ENCODE measurements at places on chromosomes 12 and 14. TPM values are rescaled to one million over a fixed set of nuclear protein-coding genes. Genes with fewer than 3 reads are reported as not detected.

GRCh38 chr12:39923364-39923763 lies 182.5 kb downstream of the SLC2A13 start:
- no peak overlapping the region for H3K27ac ChIP-seq
- no peak for DNase-seq
- peaks cover 5% of the 10 kb centered on the region for H3K4me1 ChIP-seq
- no peaks in the 10 kb centered on the region for H3K36me3 ChIP-seq
- H3K27me3 ChIP-seq, result no peaks in the 10 kb centered on the region
- H3K4me3 ChIP-seq, result no peak overlapping the region

GRCh38 chr12:118582863-118583262 lies 206.5 kb downstream of the SUDS3 start:
- H3K36me3 ChIP-seq, result no peaks in the 10 kb centered on the region
- H3K4me1 ChIP-seq, result no peaks in the 10 kb centered on the region
- no peak overlapping the region for H3K27ac ChIP-seq

DNA sequence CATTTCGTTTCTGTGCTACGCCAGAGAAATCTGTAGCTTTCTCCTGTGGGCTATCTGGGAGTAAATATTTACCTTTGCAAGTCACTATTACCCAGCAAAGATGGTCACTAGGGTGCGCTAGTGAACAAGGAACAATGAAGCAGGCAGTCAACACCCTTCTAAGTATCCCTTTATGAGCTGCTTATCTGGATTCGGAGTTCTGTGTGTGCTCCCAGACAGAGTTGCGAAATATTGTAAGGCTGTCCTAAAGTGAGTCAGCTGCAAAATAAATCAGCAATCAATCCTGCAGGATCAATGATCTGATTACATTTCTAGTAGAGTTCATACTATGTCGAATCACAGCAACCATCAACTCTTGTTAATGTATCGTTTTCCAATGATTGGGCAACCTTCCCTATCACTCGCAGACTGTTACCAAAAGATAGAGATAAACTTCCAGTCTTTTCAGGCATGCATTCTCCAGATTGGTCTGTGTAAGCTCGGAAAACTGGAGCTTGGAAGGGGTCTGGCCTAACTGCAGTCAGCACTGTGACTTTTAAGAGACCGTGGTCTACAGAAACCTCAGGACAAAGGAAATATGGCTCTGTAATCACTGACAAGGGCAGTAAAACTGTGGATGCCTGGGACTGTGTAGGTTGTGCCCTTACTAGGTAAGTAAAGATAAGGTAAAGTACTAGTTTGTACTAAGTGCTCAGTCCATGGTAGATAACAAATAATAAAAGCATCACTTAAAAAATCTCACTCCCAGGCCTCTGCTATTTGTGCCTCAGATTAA lies 133.5 kb downstream of the KCNK10 start:
- DNase-seq, result peak; percentile 46
- H3K36me3 ChIP-seq, result no peaks in the 10 kb centered on the region
- no peak overlapping the region for H3K4me3 ChIP-seq
- H3K27me3 ChIP-seq, result no peaks in the 10 kb centered on the region

- no peak overlapping the region for H3K27ac ChIP-seq
- H3K27me3 ChIP-seq, result no peaks in the 10 kb centered on the region
- H3K4me3 ChIP-seq, result no peak overlapping the region
- no peaks in the 10 kb centered on the region for H3K36me3 ChIP-seq
These were observed 109.3 kb upstream of the MYF6 start for GRCh38 chr12:80598004-80598606.

DNA sequence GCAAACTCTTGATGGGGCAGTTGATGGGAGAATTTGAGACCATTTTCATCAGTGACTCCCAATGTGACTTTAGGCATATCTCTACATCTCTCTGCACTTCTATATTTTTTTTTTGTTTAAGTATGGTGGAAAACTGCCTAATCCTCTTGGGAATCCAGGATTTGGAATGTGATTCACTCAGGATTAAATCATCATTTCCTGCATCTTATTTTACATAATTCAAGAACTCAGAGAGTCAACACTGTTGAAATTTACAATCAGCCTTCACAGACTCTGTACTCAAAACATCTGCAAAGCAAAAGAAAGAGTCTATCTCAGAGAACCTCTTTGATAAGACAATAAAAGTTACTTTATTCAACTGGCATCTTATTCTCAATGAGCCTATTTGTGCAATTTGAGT lies 260.7 kb upstream of the NOS1 start:
- no peaks in the 10 kb centered on the region for H3K4me1 ChIP-seq
- H3K36me3 ChIP-seq, result no peaks in the 10 kb centered on the region
- DNase-seq, result no peak

DNA sequence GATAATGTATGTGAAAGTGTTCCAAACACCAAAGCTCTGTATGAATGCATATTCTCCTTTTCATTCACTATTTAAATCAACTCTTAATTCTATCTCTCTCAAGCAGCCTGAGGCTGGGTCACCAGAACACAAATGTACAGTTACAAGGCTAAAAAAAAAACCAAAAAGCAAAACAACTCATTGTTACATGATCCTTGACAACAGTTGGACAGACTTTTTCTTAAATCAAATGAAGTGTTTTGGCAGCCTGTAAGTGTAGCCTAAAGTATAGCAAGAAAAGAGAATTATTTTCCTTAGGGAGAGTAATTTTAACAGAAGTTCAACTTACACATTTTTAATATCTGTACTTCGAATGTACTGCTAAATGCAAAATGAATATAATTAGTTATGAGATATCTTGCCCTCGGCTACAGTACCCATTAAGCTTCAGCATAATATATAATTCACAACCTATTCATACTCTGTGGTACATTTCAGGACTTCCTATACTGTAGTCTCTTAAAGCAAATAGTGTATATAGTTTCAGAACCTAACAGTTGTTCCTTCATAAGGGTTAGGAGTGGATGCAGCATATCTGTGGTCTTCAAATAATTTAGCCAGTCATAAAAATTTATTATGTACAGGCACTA lies 214.0 kb upstream of the BTG1 start:
- no peak overlapping the region for H3K27ac ChIP-seq
- no peaks in the 10 kb centered on the region for H3K36me3 ChIP-seq
- no peak overlapping the region for H3K4me3 ChIP-seq
- H3K27me3 ChIP-seq, result no peaks in the 10 kb centered on the region
- H3K4me1 ChIP-seq, result no peaks in the 10 kb centered on the region

GRCh38 chr14:53550776-53551175 lies 397.7 kb upstream of the DDHD1 start:
- H3K27ac ChIP-seq, result no peak overlapping the region
- H3K4me3 ChIP-seq, result no peak overlapping the region
- no peaks in the 10 kb centered on the region for H3K27me3 ChIP-seq
- no peaks in the 10 kb centered on the region for H3K36me3 ChIP-seq
- no peak for DNase-seq
- no peaks in the 10 kb centered on the region for H3K4me1 ChIP-seq

DNA sequence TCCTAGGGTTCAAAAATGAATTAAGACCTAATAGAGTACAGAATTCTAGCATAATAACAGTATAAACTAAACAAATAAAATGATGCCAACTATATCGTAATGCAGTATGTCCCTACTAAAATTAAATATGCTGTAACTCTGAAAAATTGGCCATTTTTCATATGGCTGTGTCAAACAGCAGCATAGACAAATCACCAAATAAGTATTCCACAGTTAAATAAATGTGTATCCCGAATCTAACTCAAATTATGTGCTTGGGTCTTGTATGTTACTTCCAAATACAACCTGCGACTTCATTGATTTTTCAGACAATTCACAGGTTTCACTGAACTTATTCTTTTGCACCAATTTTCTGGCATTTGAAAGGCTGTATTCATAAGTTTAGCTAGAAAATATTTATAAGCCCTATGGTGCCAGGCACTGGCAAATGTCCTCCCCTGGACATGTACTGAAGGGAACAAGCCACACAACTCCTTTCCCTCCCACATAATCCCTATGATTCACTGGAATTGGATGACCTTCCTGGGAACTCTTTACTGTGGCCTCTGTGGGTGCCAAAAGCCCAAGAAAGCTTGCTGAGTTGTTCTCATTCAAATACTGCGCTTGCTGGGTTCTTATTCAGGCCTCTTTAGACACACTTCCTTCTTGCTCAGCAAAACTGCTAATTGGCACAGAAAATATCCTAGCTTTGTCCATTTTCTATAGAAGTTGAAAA lies 108.8 kb downstream of the KITLG start:
- no peaks in the 10 kb centered on the region for H3K4me1 ChIP-seq
- no peak for DNase-seq
- no peak overlapping the region for H3K4me3 ChIP-seq
- no peaks in the 10 kb centered on the region for H3K27me3 ChIP-seq

DNA sequence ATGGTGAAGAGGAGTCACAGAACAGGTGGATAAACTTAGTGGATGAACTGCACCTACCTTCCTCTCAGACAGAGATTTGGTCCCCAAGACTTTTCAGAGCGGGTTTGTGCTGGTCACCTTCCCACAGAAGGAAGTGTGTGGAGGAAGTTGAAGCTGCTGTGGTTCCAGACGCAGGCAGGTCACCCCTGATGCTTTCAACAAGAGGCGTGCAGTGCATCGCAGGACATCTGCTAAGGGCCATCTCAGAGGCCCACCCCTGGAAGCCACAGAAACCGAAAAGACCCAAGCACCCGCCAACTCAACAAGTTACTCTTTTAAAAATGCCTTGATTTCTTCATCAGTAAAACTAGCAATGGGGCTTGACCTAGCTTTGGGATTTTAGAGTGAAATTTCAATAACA lies 1.0 kb upstream of the GPX2 start:
- H3K27ac ChIP-seq, result no peak overlapping the region
- no peaks in the 10 kb centered on the region for H3K36me3 ChIP-seq
- no peaks in the 10 kb centered on the region for H3K27me3 ChIP-seq

- no peak overlapping the region for H3K27ac ChIP-seq
- no peaks in the 10 kb centered on the region for H3K4me1 ChIP-seq
- no peaks in the 10 kb centered on the region for H3K36me3 ChIP-seq
- no peak overlapping the region for H3K4me3 ChIP-seq
- no peak for DNase-seq
- H3K27me3 ChIP-seq, result no peaks in the 10 kb centered on the region
These were observed 2.9 kb downstream of the RFX4 start for GRCh38 chr12:106585521-106586277.

- H3K27me3 ChIP-seq, result no peaks in the 10 kb centered on the region
- no peaks in the 10 kb centered on the region for H3K4me1 ChIP-seq
- H3K36me3 ChIP-seq, result no peaks in the 10 kb centered on the region
- H3K27ac ChIP-seq, result no peak overlapping the region
These were observed 40.8 kb upstream of the DCD start for GRCh38 chr12:54689034-54689372.

- no peaks in the 10 kb centered on the region for H3K36me3 ChIP-seq
- H3K27me3 ChIP-seq, result no peaks in the 10 kb centered on the region
These were observed 652 bp downstream of the BAZ1A start for GRCh38 chr14:34874386-34875030.

DNA sequence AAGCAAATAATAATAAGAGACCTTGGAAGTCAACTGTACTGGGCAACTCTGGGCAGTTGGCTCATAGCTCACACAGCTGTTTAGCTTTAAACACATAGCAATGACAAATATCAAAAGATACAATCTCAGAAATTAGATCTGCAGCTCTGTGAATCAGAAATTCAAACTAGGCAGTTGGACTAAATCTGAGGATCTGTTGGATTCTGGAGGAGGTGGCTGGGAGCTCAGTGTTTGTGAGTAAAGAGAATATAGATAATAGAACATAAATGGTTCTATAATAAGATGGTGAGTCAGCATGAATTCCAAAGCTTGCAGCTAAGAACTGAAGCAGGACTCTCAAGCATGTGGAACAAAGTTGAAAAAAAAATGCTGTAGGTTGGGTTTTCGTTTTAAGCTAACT lies 1949.4 kb upstream of the SEL1L start:
- no peak for DNase-seq
- no peaks in the 10 kb centered on the region for H3K4me1 ChIP-seq
- H3K27me3 ChIP-seq, result no peaks in the 10 kb centered on the region

DNA sequence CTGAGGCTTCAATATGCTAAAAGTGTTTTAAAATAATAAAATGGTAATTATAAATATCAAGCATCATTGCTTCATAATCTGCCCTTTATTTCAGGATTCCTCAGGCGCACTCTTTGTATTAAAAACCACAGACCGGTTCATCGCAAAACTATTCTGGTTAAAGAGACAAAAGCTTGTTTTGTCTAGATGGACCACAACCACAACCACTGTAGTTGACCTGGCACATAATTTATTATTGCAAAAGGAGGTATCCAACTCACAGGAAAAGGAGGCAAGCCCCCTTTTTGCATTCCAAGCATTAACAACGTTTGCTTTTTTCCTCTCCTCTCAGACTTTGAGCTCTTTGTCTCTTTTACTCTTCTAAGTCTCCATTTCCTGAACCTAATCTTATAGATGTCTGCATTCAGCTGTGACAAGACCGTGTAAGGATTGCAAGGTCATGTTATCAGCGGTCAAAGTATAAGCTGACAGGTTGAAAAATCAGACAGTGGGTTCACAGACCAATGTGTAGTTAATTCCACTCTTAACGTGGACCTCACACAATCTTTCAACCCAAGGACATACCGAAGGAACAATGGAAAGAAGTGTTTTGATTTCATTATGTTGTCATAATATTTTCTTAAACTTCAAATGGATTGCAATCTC lies 1057.6 kb downstream of the GALC start:
- H3K36me3 ChIP-seq, result no peaks in the 10 kb centered on the region
- H3K27ac ChIP-seq, result no peak overlapping the region
- H3K4me3 ChIP-seq, result no peak overlapping the region
- H3K4me1 ChIP-seq, result no peaks in the 10 kb centered on the region
- H3K27me3 ChIP-seq, result no peaks in the 10 kb centered on the region
- DNase-seq, result no peak

GRCh38 chr12:1855241-1855640 lies 34.9 kb downstream of the LRTM2 start:
- no peak overlapping the region for H3K27ac ChIP-seq
- H3K36me3 ChIP-seq, result no peaks in the 10 kb centered on the region
- H3K4me3 ChIP-seq, result no peak overlapping the region
- no peaks in the 10 kb centered on the region for H3K4me1 ChIP-seq
- no peaks in the 10 kb centered on the region for H3K27me3 ChIP-seq
- no peak for DNase-seq

Gene ENDOU
- 0.64 TPM for total RNA-seq

Gene TC2N
- total RNA-seq, result 25.4 TPM

Gene PRMT5
- 73.1 TPM for total RNA-seq

Gene PRIMA1
- 4.6 TPM for total RNA-seq

Gene RNF212B
- total RNA-seq, result not detected

Gene BBOF1
- total RNA-seq, result 14.0 TPM

Measured in uterus (tissue), 4 donors.